ENCODE measurements at places on chromosomes 13 and 19.

DNA sequence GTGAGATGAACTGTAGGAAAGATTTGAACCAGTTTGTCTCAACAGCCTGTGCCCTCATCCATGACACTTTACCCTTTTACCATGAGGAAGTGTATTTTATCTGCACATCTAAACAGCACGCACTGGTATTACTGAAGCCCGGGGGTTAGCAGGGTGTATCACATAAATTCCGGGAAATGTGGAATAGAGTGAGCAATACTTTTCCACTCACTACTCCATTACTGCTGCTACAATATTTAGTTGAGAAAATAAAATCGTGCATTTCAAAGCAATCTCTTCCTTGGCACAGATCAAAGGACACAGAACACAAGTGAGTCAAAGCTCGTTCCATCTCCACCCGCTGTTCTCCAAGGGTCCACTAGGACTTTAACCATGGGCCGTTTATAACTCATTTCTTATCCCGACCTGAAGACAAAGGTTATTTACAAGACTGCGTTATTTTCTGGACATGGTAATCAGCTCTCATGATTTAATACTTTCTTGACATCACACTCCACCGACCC lies 35.2 kb downstream of the STK24 start:
- DNase-seq, result no peak

GRCh38 chr13:21550918-21551317 lies 53.1 kb downstream of the MICU2 start:
- no peak for DNase-seq

GRCh38 chr13:53191091-53191490 lies 162.5 kb downstream of the OLFM4 start:
- DNase-seq, result no peak

DNA sequence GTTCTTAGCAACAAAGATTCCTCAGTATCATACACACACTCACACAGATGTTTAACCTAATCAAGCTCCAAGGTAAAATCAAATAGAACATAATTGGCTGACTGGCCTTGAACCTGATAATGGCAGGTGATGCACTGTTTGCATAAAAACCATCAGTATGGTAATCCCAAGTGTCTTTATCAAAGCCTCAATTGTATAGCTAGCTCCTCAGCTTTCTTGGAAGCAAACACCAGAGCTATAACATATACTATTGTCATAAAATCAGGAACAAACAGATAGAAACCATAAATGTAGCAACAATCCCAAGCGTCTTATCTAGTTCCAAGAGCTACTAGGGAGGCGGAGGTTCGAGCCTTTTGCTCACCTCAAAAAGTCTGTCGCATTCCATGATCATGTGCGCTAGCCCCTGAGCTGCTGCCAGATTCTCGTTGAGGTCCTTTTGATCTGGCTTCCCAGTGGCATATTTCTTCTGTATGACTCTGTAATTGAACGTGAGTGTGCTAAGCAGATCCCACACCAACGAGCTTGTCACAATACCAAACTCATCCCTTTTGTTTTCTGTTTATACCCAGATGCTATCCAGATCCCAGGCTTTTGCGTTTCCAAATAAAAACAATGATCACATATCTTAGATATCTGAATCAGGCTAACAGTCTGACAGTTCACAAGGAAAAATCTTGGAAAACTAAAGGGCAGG lies 95.3 kb downstream of the KL start:
- DNase-seq, result peak; percentile 40

DNA sequence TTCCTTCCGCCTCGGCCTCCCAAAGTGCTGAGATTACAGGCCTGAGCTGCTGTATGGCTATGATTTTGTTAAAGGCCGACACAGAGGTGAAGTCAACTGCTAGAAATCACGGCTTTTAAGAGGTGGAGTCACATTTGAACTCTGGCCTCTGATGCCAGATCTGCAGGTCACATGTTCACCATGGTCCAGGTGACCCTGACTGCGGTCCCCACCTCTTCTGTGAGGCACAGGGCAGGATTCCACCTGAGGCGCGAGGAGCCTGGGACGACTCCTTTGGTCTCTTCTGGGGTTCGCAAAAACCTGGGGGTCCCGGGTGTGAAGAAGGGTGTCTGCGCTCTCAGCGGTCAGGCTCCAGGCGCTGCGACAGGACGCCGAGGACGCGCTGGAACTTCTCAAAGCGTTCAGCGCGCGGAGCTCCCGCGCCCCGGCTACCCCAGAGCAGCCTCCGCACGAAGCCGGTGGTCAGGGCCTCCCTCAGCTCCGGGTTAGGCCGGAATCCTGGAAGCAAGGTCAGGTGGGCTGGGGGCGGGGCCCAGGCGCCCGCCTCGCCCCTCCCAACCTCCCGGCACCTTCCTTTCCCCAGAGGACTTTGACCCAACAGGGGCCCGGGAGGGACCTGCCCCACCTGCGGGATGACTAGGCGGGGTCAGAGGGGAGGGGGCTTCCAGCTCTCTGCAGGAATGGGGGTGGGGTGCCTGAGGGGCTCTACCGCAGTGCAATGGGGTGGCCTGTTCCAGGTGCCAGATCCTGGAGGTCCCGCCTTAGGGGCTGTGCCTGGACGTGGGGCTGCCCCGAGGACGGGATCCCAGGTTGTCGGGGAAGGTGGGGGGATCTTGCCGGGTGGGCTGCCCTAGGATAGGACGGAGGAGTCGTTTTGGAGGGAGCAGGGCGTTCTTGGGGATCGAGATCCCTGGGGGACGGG lies 13.0 kb downstream of the TRIP10 start:
- DNase-seq, result no peak

DNA sequence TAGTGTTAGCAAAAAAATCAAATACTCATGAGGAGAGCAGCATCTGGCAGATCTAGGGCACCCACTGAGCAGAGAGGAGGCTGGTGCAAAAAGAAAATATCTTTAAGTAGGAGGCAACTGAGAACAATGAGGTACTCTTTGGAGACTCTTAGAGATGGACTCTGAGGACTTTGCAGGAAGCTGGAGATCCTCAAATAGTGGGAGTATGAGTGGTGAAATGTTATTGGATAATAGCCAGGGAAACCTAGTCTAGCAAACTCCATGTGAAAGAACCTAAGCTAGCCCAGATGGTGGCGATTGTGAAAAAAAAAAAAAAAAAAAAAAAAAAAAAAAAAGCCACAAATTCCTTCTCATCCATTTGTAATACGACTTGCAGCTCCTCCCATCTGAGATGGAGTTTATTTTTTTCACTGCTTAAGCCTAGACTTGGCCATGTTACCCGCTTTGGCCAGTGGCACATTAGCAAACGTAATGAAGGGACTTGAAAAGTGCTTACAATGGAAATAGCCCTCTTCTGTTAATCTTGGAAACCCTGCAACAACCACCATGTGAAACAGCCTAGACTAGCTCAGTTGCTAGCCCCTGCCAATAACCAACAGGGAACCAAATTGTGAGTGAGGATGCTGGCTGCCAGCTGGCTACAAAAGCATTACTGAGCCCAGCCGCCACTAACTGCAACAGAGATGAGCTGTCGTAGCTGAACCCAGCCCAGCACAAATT lies 476.2 kb downstream of the KLF12 start:
- DNase-seq, result no peak

DNA sequence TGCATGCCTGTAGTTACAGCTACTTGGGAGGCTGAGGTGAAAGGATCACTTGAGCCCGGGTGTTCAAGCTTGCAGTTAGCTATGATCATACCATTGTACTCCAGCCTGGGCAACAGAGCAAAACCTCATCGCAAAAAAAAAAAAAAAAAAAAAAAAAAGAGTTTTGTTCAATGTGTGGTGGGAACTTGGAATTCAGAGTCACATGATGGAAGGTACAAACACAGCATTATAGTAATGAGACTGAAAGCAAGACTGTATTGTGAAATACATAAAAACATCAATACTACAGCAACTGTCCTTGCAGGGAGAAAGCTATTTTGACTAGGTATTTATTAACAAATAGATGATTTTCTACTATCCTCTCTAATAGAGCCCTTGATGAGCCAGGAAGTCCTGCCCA lies 393.2 kb downstream of the DLEU7 start:
- no peak for DNase-seq

DNA sequence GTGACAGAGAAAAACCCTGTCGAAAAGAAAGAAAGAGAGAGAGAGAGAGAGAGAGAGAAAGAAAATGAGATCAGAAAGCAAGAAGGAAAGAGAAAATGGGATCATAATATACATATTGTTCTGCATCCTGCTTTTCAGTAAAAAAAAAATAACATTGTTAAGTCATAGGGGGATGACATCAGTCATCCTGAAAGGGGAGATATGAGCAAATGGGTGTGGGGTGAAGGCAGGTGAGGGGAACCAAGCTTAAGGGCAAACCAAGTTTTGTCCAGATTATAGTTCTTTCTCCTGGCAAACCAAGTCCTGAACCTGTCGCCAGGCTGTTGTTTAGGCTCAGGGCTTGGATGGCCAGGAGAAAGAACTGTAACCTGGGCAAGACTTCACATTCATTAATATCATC lies 92.6 kb upstream of the TMTC4 start:
- DNase-seq, result no peak

DNA sequence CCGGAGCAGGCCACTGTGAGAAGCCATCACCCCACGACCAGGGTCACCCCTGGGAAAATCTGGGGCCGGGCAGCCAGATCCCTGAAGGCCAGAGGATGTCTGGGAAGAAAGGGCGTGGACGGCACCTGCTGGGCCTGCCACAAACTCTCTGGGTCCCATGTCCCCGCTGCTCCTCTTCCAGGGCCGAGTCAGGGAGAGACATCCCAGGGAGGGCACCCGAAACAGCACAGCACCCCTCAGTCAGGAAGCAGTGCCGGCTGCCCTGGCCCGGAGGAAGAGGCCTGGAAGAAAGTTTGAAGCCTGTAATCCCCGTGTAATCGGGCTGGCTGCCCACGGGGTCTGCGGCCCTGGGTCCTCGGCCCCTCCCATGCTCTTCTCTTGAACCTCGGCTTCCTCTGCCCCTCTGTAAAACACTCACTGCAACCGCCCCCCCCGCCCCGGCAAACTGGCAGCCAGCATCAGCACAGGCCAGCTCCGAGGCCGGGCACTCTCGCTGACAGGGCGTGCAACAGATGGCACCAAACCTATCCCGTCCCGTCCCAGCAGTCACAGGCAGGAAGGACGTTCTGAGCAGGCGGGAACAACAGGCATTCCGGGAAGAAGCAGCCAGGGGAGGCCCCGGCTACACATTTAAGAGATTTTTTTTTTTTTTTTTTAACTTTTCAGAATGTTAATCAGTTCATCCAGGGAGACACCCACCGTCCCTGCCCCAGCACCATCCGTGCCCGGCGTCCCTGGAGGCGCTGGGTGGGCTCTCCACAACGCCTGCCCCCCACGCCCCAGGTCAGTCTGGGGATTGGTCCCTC lies 1.5 kb downstream of the SBNO2 start:
- DNase-seq, result no peak

DNA sequence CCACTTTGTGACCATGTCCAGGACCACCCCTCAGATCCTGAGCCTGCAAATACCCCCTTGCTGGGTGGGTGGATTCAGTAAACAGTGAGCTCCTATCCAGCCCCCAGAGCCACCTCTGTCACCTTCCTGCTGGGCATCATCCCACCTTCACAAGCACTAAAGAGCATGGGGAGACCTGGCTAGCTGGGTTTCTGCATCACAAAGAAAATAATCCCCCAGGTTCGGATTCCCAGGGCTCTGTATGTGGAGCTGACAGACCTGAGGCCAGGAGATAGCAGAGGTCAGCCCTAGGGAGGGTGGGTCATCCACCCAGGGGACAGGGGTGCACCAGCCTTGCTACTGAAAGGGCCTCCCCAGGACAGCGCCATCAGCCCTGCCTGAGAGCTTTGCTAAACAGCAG lies 7.7 kb upstream of the CEACAM7 start:
- no peak for DNase-seq

DNA sequence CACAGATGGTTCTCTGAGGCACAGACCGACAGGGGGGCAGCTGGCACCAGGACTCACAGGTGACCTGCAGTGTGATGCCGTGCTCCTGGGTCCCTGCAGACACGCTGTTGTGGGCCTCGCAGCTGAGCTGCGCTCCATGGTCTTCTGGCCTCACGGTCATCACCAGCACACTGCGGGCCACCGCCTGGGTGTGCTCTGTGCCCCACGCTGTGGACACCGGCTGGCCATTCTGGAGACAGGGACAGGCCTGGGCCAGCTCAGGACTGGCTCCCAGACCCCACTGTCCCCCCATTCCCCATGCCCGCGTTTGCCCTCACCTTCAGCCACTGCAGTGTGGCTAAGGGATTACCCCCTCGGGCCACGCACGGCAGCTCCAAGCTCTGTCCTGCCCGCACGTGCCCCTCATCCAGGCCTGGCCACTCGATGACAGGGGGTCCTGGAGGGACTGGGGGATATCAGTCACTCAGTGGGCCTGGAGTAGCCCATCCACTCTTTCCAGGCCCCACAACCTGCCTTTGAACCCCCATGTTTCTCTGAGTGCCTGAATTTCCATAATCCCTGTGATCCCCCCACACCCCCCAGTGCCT lies 3.3 kb downstream of the NPHS1 start:
- no peak for DNase-seq

DNA sequence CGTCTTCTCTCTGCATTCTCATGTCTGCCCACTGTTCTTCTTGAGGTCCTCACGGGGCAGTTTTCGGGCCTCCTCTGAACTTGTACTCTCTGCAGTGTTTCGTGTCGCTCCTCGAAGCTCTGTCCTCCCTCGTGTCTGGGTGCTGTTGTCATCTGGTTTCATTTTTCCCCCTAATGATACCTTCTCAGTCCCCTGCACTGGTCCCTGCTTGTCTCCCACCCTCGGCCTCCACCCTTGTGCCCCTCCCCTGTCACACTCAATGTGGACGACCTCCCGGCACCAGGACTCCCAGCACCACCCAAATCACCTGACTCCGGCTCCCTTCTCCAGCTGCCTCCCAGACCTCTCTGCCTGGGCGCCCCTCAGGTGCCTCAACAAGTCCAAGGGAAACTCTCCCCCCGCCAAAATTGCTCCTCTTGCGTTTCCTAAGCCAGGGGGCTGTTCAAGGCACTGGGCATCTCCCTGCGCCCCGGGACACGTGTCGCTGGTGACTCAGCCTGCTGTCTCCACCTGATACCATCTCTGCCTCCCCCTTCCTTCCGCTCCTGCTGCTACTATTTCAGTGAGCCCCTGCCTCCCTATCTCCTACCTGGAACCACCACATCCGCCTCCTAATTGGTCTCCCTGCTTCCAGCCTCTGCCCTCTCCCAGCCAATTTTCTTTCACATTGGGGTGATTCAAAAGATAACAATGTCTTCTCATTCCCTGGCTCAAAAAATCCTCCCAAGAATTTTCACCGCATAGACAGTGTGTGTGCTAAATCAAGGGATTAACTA lies 49.5 kb downstream of the RFX2 start:
- no peak for DNase-seq

GRCh38 chr19:15417699-15418098 lies 1.1 kb downstream of the AKAP8L start:
- DNase-seq, result no peak
